Omental fat pad (tissue), 4 donors: ENCODE measurements at places on chromosomes 7 and 10. TPM values are rescaled to one million over a fixed set of nuclear protein-coding genes. Genes with fewer than 3 reads are reported as not detected.

DNA sequence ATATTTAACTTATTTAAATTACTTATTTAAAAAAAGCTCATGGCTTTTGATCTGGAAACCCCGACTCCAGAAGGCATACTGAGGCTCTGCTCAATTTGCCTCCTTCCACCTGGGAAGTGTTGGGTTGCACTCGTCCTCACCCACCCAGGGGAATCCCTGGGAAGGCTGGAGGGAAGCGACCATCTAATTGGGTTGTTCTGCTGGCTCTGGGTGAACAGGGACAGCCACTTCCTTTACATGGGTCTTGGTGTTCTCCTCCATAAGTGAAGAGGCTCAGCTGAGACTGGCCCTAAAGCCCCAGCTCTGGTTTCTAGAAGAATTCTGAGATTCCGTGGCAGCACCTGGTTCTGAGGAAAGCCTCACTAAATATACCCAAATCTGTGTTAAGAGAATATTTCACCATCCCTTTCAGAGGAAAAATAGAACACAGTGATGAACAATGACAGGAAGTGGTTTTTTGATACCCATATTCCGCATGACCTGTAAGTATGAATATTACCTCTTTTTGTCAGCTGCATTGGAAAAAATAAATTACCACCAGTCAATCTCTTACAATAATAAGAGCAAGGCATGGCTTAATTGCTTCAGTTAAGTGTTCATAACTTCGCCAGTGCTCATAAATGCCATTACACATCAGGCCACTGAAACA lies 131.1 kb upstream of the SHH start:
- no peak for DNase-seq

DNA sequence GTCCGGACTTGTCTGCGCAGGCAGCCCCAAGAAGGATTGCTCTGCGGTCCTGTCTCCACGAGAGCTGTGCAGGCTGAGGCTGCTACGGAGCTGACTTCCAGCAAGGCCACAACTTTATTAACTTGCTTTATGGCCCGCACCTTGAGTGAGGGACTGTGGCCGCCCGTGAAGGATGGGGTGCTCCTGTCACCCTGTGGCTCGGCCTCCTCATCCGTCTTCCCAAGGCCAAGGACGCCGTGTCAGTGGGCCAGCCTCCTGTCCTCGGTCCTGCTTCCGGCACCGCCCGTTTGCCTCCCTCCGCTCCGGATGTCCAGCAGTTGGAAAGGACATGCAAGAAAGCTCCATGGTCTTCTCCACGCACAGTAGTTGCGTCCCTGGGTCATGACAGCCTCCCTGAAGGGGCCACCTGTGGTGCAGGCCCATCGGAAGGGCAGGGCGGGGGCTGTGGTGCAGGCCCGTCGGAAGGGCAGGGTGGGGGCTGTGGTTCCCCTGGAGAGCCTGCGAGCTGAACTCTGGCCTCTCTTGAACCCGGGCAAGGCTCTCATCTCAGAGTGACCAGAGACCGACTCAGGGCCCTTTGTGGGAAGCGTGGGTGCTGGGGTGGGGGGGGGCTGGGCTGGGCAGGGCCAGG lies 87.1 kb downstream of the NKX6-2 start:
- DNase-seq = no peak

DPP6 gene
- 0.13 TPM for total RNA-seq

PAOX gene
- 7.2 TPM for total RNA-seq

DNA sequence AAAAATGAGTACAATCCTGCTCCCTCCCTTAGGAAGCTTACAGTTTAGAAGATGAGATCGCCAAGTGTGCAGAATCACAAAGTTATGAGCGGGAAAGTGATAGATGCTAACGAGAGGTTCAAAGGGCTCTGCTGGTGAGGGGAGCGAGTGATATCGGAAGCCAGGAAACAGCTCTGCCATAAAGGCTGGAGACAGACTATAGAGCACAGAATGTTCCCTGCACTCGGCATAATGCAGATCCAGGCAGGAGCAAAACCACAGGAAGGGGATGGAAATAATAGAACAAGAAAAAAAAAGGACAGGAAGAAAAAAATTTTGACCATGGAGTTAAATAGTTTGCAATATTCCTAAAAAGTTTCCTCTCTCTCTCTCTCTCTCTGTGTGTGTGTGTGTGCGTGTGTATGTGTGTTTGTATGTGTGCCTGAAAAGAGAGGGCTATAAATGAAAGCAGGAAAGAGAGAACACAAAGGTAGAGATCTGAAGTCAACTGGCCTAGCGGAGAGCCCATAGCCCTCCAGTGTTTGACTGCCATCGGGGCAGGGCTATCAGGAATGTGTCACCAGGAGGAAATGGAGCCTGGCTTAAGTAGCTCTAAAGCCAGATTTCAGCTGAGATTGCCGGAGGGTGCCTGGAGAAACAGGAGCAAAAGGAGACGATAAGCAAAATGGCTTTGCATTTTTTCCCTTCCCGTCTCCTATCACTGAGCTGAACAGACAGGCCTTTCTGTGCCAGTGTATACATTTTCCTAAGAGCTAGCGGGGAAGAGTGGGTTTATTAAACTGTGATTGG lies 175.8 kb upstream of the LYZL1 start:
- no peak for DNase-seq

DNA sequence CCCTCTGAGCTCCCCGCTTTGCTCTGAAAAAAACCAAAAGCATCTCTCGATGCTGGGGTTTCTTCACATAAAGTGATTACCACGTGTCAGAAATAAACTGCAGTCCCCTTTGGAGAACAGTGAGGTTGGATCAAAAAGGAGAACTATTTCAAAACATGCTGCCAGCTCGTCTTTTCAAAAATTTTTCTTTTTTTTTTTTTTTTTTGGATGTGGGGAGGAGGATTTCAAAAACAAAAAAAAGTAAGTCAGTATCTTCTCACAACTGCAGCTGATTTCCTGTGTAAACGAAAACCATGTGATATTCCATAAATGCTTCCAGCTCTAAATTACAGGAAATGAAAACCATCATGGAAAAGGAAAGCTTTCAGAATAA lies 155.0 kb upstream of the LYZL2 start:
- DNase-seq = no peak

GRCh38 chr10:91593834-91594233 lies 39.0 kb downstream of the PPP1R3C start:
- DNase-seq = no peak

- DNase-seq = no peak
Measured at GRCh38 chr10:45581216-45581549, 91.4 kb downstream of the ZFAND4 start.

GRCh38 chr7:125126376-125126775 lies 196.8 kb upstream of the POT1 start:
- no peak for DNase-seq

DNA sequence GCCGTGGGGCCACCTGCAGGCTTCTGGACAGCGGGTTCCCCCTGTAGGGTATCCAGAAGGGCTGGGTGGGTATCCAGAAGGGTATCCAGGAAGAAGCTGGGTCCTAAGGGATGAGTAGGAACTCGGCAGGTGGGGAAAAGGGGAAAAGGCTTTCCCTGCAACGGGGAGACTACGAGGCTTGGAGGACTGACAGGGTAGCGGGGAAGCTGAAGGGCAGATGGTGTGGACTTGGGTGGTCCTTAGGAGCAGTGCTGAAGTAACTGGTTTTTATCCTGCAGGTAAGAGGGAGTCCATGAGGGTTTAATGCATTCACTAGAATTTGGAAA lies 525 bp downstream of the UBE2D4 start:
- DNase-seq = no peak

GRCh38 chr10:21296575-21297355 lies 228.7 kb downstream of the SKIDA1 start:
- no peak for DNase-seq

- no peak for DNase-seq
Measured at GRCh38 chr10:22712211-22712955, 2.0 kb downstream of the PIP4K2A start.

- no peak for DNase-seq
Measured at GRCh38 chr7:103803631-103804030, 185.8 kb downstream of the RELN start.

GRCh38 chr7:104956753-104957450 lies 57.1 kb upstream of the KMT2E start:
- DNase-seq = no peak

DNA sequence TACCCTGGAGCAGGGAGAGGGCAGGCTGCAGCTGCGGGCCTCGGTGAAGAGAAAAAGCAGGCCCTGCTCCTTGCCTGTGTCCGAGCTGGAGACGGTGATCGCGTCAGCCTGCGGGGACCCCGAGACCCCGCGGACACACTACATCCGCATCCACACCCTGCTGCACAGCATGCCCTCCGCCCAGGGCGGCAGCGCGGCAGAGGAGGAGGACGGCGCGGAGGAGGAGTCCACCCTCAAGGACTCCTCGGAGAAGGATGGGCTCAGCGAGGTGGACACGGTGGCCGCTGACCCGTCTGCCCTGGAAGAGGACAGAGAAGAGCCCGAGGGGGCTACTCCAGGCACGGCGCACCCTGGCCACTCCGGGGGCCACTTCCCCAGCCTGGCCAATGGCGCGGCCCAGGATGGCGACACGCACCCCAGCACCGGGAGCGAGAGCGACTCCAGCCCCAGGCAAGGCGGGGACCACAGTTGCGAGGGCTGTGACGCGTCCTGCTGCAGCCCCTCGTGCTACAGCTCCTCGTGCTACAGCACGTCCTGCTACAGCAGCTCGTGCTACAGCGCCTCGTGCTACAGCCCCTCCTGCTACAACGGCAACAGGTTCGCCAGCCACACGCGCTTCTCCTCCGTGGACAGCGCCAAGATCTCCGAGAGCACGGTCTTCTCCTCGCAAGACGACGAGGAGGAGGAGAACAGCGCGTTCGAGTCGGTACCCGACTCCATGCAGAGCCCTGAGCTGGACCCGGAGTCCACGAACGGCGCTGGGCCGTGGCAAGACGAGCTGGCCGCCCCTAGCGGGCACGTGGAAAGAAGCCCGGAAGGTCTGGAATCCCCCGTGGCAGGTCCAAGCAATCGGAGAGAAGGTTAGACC lies 138.0 kb upstream of the STK17A start:
- DNase-seq = no peak

DNA sequence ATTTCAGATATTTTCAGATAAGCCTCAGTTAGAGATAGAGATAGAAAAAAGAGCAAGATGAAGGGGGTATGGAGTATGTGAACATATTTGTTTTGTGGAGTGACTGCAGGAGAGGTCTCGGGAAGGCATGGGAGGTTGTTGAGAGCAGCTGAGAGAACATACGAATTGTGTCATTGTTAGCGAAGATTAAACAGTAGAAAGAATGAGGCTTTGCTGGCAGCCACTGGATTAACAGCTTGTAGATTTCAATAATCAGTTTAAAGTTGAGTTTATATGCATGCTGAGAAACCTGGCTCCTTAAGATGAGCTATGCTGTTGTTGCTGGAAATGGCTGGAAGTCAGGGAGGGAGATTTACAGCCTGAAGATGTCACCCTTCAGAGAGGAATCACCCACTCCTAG lies 100.9 kb upstream of the SORCS3 start:
- DNase-seq = no peak

CFAP70 gene
- 2.9 TPM for total RNA-seq
